ENCODE measurements at places on chromosomes 4 and X.
A peak's percentile ranks its signal among the peaks of the same experiment; 100 is the strongest.

GRCh38 chr4:91256043-91256442 is 1047.7 kb upstream of the GRID2 start:
- no peak for DNase-seq

DNA sequence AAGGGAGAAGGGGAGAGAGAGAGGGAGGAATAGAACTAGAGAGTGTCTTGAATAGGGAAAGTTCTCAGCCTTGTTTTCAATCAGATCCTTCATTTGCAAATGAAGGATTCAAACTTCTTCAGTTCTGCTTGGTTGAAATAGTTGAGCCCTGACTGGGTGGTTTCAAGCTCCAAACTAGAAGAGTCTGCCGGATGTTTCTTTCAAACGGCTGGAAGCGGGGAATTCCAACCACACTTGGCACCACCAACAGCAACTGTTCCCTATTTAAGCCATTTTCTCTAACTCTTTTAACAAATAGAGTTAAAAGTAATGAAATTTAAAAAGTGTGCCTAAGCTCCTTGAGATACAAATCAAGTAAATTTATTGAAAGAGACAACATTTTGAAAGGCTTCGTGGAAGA is 67.5 kb upstream of the DDX60 start:
- DNase-seq: no peak

DNA sequence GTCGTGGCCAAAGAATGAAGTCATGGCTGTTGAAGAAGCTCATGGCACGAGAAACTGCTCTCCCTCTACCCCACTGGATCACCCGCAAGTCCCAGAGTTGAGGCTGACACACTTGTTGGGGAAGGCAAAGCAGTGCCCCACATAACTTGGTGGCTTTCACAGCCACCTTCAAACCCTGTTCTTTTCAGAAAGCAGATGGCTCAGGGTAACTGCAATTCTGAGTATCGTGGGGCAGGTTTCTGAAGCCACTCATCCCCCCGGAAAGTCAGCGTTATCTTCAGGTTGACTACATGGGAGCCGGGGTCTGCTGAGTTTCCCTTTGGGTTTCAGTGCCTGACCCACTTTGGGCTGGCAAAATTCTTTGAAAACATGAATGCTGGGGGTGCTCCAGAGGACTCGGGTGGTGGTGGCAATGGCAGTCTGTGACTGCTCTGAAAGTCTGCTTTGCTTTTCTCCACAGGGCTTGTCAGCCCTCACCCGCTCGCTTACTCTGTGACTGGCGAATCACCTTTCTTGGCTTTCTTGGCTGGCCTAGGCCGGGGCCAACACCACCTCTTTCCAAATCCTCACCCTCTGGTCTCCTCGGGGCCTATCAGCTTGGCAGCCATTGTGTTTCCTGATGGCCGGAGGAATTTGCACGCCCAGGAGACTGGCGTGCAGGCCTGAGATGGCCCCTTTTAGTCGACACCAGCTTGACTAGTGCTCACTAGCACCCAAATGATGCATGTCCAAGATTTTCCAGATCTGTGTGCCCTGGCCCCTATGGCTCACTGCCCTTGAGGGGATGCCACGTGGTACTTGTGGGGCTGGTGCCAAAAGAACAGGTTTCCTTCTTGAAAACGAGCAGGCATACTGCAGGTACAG is 7.3 kb downstream of the PPP1R3F start:
- no peak for DNase-seq

- no peak for DNase-seq
Measured at GRCh38 chr4:71473541-71474240, 134.9 kb downstream of the SLC4A4 start.

- no peak for DNase-seq
Measured at GRCh38 chr4:68466751-68467150, 19.5 kb downstream of the TMPRSS11E start.

DNA sequence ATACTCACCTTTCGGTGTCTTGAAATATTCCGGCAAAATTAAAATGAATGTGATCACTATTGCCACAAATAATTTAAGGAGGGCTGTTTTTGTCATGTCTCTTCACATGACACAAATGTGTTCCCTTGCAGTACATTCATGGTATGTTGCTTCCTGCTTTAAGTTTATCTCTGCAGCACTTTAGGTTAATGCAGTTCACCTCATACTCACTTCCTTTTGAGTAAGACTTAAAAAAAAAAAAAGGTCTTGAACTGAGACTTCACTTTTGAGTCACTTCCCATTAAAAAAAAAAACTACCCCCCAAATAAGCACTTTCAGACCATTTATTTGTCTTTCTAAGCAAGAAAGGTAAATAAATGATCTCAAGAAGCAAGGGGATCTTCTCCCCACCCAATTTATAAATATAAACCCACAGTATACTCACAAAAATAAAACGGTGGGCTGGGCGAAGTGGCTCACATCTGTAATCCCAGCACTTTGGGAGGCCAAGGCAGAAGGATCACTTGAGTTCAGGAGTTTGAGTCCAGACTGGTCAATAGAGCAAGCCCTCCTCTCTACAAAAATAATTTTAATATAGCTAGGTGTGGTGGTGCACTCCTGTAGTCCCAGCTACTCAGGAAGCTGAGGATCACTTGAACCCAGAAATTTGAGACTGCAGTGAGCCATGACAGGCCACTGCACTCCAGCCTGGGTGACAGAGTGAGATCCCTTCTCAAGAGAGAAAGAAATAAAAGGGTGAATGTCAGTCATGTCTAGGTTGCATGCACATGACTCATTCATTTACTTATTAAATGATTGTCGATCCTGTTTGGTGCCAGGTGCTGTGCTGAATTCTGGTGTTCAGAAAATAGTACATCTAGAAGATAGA is at the start of gene TMEM156:
TSS of gene TMEM156 (minus strand) at position 192 of the 868 bp plus-strand sequence. CDS start at position 96, 96 bp downstream.
- DNase-seq: peak; percentile 64

- DNase-seq: no peak
Measured at GRCh38 chr4:84366907-84367306, 132.2 kb downstream of the NKX6-1 start.

- no peak for DNase-seq
Measured at GRCh38 chr4:28167411-28167810, 1306.8 kb downstream of the STIM2 start.
